ENCODE measurements at places on chromosomes 7 and 10.

- DNase-seq: no peak
These were observed 44.4 kb upstream of the SHH start for GRCh38 chr7:155856656-155857055.

- no peak for DNase-seq
These were observed 34.1 kb downstream of the ANXA11 start for GRCh38 chr10:80171248-80171660.

DNA sequence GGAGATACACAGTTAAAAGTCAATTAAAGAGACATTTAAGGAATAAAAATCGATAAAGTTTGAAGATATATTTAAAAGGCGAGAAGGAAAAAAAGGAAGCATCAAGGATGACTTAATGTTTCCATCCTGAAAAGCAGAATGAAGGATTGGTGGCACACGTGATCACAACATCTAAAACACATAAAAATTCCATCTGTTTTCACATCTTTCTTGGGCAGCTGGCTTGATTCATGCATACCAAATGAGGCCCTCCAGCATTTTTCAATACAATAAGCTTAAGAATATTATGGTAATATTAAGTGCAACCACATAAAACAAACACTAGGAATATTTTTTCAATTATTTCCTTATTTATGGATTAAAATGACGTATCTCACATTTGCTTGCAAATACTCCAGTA lies 112.6 kb downstream of the TPK1 start:
- DNase-seq: no peak

GRCh38 chr10:72738486-72738885 lies 46.5 kb downstream of the MCU start:
- no peak for DNase-seq

DNA sequence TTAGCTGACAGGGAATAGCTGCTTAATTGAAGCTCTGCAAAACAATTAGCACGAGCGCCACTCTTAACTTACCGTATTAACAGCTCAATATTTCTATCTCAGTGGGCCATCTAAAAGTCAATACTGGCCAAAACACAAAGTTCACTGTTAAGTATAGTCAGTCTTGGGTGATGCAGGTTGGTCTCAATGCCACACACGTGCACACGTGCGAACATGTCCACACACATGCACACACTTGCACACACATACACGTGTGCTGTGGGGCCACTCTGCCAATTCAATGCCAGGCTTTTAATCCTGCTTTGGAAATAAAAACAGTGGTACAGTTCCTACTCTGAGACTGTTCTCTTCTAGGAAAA lies 105.1 kb downstream of the GRB10 start:
- DNase-seq: no peak

GRCh38 chr10:3451516-3452172 lies 279.1 kb upstream of the PITRM1 start:
- no peak for DNase-seq

DNA sequence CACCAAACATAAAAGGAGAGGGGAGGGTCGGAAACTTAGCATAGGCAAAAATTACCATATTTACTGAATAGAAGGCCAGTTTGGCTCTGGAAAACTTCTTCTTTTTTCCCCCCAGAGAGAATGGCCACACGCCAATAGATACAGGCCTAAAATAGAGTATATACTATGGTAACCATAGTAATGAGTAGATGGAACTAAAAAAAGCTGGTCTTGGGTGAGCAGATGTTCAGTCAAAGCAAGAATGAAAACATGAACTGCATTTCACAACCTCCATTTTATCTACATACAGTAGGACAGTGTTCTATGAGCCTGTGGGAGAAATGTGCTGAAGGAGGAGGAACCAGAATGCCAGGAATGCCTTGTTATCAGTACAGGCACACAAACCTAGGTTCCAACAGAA lies 141.7 kb upstream of the SEMA3A start:
- DNase-seq: no peak

GRCh38 chr7:122311050-122311700 lies 6.6 kb upstream of the FEZF1 start:
- DNase-seq: no peak

GRCh38 chr10:111548084-111548726 lies 471.4 kb downstream of the ADRA2A start:
- DNase-seq: no peak

GRCh38 chr7:51236470-51237132 lies 80.0 kb downstream of the COBL start:
- no peak for DNase-seq

DNA sequence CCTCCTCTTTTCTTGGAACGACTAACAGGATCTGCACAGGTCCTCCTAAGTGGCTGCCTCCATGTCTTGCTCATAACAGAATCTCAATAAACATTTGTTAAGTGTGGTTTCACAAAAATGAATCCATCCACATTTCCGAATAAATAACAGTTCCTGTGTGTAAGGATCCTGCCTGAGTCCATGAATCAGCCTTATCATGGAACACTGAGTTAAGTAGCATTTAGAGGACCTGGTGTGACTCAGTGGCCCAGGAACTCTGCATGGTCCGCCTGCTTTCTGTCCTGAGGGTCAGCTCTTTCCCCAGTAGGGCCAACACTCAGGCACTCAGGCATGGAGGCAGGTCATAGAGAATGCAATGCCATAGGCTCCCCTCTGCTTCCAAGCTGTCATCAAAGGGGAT lies 15.8 kb upstream of the C10orf90 start:
- no peak for DNase-seq

DNA sequence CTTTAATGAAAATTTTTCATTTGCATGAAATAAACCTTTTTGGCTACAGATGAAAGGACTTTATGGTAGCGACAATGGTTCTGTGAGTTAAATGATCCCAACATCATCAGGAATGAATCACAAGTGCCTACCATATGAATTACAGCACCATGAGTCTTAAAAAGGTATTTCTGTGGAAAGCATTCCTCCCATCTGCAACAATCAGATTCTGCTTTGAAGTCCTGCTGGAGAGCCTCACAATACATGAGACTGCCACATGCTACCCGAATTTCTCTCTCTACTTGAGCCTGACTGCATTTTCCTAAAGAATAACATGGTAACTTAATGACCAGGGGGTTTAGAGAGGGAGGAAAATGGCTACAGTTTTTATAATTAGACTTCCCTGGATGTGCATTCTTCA lies 190.3 kb downstream of the TWIST1 start:
- no peak for DNase-seq

DNA sequence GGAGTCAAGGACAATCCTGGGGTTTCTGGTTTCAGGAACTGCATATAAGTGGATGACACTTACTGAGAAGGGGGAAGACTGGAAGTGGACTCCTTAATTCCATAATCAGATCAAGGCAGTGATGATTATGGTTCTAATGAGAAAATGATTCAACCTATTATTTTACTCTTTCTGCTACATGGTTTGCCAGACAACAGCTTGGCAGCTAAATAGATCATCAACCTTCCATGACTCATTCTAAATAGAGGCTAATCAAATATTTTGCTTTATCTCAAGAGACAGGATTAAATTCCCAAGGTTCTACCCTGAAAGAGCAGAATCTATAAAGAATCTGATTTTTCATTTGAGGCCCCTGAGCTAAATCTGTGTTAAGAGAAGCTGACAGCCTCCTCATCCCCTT lies 46.3 kb downstream of the CNNM1 start:
- no peak for DNase-seq

- DNase-seq: no peak
These were observed 80.1 kb downstream of the EMX2 start for GRCh38 chr10:117622471-117623184.

GRCh38 chr7:128902761-128903585 lies 7.5 kb downstream of the KCP start:
- no peak for DNase-seq

- DNase-seq: no peak
These were observed 92.8 kb upstream of the TAC1 start for GRCh38 chr7:97639036-97639435.
